HS-5 (cell line): ENCODE measurements at places on chromosomes 12 and 14.
A peak's percentile ranks its signal among the peaks of the same experiment; 100 is the strongest.

DNA sequence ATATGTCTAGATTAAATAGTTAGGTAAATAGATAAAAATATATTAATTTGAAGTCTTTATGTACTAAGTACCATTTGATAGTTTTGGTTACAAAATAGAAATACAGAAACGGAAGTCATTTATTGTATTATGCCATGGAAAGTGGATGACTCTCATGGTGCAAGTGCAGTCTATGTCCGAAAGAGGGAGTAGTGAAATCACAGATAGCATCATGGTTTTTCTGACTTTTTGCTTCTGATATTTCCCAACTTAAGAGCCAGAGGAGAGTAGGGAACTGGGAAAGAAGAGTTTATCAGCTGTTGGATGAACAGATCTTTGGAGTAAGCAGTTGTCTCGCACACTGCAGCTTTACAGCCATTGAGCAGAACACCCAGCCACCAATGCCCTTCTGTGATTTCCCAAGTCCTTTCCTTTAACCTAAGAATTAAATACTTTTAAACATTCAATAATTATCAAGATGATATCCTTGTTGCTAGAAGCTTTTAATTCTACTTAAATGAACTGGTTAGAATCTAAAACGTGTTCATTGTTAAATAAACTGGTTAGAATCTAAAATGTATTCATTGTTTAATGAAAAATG lies 18.4 kb upstream of the SRGAP1 start:
- DNase-seq = peak; percentile 51

DNA sequence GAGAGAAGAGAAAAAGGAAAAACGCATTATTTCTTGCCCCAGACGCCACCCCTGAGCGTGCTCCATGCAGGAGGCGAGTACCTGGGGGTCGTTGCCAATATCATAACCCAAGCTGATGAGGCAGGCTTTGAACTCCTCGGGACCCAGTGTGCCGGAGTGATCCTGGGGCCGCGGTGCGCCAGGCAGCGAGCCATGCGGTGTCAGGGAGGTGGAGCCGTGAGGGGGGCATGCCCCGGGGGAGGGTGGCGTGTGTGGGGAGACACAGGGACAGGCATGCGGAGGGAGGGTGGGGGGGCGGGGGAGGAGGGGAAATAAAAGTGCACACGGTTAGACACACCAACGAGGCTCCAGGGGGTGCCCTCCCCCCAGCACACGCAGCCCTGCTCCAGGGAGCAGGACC lies 86.0 kb upstream of the ZFP36L1 start:
- DNase-seq = no peak

GRCh38 chr14:23089498-23090253 lies 5.3 kb downstream of the ACIN1 start:
- no peak for DNase-seq

DNA sequence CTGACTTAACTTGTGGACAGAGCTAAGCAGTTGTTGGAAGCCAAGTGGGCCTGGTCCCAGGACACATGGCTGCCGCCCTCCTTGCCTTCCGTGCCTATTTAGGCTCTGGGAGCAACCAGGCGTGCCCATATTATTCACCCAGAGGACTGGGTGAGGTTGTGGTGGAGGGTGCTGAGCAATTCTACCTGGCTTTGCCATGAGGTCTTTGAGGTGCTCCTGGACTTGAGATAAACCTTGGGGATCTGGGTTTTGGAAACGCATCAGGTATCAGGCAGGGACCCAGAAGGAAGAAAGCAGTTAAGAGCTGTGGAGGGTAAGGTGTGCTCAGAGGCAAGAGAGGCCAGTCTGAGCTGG lies 60.1 kb downstream of the EMP1 start:
- DNase-seq = no peak

GRCh38 chr12:124964251-124964650 lies 24.7 kb downstream of the DHX37 start:
- no peak for DNase-seq

DNA sequence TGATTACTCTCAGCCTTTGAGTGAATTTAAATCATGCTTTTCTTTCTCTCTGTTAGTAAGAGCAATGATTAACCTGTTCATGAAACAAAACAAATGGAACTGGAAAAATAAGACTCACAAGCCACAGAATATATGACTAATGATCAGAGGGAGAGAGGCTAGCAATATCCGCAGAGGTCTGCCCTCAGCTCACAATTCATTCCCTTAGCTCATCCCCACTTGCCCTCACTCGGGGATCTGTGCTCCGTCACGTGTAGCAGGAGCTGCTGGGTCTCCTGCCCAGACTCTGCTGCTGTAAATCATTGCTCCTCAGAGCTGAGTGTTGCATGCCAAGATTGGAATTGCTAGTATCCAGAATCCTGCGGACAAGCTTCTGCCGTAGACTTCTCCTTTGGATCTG lies 53.1 kb upstream of the GNG2 start:
- no peak for DNase-seq
